A549 (cell line): ENCODE measurements at places on chromosomes 5 and 9.

GRCh38 chr5:88667496-88668201 lies 215.3 kb downstream of the MEF2C start:
- DNase-seq: no peak

- DNase-seq: no peak
These were observed 13.3 kb downstream of the NR5A1 start for GRCh38 chr9:124493794-124494479.

GRCh38 chr9:21519855-21520434 lies 37.8 kb upstream of the IFNE start:
- no peak for DNase-seq

DNA sequence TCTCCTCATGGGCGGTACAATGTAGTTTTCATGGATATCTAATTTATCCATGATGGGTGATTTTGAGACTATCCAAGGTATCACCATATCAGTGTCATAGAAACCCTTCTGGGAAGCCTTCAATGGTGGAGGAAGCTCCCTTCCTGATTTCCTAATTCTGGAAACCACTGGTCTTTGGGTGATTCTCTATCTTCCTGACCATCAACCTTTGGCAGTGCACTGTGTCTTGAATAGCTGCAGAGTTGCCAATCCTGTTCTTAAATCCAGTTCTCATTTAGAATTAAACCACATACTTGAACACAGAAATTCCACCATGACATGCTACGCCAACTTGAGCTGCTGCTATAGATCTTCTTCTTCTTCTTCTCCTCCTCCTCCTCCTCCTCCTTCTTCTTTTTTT lies 161.7 kb upstream of the KLF9 start:
- DNase-seq: no peak

DNA sequence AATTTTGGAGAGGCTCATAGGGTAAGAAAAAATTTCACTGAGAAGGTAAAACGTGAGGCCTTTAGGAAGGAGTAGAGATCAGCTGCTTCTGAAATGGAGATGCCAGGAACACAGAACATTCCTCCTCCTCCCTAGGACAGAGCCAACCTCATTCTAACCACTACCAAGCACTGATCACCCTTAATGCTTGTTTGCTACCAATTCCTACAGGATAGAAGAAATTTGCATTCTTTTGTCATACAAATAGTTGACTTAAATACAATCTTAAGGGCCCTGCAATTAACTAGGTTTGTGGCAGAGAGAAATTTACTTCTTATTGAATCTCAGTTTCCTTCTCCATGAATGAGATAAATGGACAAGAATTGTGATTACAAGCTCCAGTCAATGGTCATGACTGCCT lies 780.2 kb upstream of the WWC1 start:
- no peak for DNase-seq

- no peak for DNase-seq
These were observed at the start of gene GOLGA2 for GRCh38 chr9:128275198-128276007. GOLGA2 (minus strand) TSS chr9:128276007; CDS start chr9:128275976, 31 bp downstream.

- no peak for DNase-seq
These were observed 966.9 kb downstream of the TAF11L14 start for GRCh38 chr5:18601185-18601584.

GRCh38 chr5:80296121-80296520 lies 23.7 kb upstream of the SPZ1 start:
- no peak for DNase-seq

DNA sequence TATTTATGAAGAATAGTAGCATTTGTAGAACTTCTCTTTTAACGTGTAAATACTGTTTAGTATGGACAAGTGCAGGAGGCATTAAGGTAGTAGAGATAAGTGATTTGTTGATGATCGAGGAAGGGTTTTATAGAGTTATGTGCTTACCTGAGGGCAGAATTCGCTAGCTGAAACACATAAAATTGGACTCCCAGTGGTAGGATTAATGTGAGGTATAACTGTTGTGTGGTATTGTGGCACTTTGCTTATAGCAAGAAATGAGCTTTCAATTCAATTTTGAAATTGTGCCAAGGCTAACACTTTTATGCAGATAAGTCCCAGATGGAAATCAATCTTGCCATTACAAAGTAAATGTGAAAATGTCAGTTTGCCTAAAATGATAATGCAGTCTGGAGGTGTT lies 1.2 kb downstream of the AP3S1 start:
- no peak for DNase-seq

DNA sequence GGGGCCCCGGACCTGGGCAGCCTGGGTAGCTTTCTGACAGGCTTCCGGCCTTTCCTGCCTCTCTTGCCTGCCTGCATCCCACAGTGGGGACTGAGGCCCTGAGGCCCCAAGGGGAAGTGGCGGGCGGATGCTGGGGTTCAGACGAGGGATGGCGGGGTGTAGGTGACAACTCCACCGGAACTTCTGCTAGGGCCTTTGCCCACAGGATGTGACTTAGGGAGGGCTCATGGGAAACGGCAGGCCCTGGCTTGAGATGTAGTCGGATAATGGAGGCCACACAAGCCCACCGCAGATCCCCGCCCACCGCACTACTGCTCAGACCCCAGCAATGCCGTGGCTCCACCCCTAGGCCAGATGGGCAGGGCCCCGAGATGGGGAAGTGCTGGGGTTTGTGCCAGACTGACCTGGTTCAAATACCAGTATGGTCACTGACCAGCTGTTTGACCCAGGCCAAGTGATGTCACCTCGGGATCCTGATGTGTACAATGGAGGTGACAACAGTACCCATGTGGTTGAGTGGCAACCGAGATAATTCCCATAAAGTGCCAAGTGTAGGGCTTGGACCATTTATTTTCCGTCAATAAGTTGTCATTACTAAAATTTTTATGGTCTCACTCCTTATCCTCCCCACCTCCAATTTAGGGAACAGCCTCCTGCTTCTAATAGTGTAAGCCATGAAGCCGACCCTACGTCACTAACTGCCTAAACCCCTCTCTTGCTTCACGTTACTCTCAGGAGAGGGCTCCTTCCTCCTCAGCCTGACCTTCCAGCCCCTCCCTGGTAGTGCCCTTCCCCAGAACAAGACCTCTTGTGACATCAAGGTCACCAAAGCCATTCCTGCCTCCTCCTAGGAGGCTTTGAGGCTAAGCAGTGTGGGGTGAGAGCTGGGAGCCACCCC lies 2.5 kb upstream of the CDK9 start:
- no peak for DNase-seq

DNA sequence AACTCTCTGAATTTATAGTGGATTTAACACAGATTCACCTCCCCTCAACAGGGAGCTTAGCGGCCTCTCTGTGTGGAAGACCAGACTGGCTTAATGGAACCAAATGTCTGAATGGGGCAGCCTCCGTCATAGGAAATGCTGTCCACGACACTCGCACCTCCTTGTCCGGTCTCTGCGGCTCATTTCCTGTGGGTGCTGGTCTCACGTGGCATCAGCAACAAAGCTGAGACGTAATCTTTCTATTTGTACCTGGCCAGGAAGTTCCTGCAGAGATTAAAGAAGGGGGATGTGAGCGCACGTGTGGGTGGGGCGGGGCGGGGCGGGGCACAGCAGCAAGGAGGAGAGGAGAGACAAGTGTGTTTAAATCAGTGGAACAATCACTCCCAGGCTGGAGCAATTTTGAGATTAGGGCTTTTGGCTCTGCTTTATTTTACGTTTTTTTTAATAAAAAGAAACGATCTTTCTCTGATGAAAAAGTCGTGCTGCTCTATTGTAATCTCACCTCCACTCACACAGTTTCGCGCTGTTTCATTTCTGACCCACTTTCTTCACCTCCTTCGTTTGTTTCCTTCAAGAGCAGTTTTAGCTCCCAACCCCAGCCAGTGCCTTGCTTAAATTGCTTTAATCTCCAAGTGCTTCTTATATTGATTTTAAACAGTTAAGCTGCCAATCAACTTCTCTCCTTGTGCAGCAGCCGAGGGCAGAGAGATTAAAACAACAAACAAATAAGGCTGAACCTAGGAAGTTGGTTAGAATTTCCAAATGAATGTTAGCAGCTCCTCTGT lies 132.2 kb upstream of the ASTN2 start:
- no peak for DNase-seq

- no peak for DNase-seq
These were observed 337.4 kb upstream of the ATP10B start for GRCh38 chr5:161189452-161189851.

DNA sequence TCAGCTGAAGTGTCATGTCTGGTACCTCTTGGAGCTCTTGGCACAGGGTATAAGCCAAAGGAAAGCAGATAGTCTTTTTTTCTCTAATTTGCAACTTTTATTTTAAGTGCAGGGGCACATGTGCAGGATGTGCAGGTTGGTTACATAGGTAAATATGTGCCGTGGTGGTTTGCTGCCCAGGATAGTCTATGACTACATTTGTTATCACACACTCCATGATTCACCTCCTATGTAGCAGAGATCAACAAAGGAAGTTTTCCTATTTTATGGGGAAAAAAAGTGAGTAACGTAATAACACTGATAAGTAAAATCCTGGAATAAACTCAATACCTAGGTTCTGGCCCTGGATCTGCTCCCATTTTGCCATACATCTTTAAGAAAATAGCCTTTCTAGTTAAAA lies 234.6 kb downstream of the CAAP1 start:
- no peak for DNase-seq

GRCh38 chr5:175836737-175837136 lies 34.6 kb upstream of the CPLX2 start:
- no peak for DNase-seq

- DNase-seq: no peak
These were observed 45.9 kb upstream of the PHYKPL start for GRCh38 chr5:178278358-178279023.

DNA sequence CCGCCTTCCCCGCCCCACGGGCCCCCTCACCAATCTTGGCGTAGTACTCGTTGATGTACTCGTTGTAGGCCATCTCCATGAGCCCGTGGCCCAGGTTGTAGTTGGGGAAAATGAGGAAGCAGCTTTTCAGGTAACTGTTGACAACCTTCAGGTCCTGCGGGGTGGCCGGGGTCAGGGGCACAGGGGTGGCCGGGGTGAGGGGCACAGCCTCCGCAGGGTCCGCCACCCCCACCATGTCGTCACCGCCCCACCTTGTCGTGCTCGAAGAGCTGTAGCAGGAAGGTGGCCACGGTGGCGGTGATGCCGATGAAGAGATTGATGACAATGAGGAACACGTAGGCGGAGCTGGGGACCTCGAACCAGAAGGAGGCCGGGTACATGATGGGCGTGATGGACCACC lies 14.8 kb upstream of the CLIC3 start:
- DNase-seq: no peak

GRCh38 chr9:112925058-112925641 lies 34.5 kb upstream of the SLC46A2 start:
- DNase-seq: peak; percentile 34

DNA sequence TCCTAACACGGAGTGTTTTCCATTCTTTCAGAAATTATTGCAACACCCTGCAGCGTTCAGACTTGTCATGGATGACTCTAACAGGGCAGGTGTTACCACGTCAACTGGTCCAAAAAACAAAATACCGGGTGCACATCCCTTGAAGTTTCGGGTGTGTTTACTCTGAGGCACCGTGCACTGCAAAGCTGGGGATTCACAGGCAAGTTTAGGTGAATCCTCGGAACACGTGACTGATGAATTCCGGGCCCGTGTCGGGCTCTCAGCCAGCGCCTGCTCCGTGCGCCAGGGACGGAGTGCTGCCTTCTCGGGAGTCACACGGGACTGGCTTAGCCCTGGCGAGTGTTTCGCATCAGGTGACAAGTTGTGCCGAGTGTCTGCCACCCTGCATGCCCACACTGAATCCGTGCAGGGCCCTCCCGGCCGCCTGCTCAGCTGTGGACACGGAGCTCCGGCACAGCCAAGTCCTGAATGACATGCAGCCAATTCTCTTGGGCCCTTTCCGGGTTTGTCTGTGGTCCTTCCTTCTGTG lies 66.0 kb upstream of the IRX4 start:
- no peak for DNase-seq

GRCh38 chr5:73388306-73388684 lies 60.3 kb downstream of the FOXD1 start:
- DNase-seq: no peak

- no peak for DNase-seq
These were observed 180.7 kb downstream of the KDM4C start for GRCh38 chr9:6938447-6938846.

DNA sequence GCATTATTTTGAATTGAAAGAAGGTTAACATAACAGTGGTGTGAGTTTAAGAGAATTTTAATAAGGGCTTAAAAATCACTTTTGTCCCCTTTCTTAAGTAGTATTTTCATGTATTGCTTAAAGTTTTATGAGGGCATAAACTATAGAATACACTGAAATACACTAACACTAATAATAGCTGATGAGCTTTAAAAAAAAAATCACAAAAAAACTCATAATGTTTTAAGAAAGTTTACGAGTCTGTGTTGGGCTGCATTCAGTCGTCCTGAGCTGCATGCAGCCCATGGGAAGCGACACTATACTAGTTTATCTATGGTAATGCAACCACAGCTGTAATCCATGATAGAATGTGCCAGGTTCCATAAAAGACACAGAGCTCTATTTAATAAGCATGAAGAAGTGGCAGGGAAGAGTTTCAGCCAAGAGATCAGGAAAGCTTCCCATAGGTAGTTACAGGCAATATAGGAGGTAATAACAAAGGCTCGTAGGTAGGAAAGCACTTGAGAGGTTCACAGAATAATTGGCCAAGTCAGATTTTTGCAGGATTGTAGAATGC lies 4.5 kb downstream of the SREK1IP1 start:
- no peak for DNase-seq

DNA sequence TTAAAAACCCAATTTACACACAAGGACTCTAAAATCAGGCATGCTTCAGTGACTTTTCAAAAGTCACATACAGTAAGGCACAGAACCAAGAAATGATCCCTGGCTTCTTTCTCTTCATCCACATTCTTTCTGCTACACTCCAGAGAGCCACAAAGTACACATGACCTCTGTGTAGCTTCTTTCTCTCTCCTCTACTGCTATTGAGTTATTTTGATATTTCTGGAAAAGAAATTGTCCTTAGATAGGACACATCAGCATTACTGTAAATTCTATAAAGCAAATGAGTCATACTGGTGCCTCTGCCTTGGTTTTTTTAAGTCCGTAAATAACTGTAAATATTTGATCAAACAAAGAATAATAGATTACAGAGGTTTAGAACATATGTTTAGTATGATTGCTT lies 96.3 kb downstream of the KIAA0825 start:
- no peak for DNase-seq
